CD4-positive, alpha-beta T cell treated with Interleukin-4 for 4 hours (primary cell): ENCODE measurements at places on chromosomes 6 and 20.

GRCh38 chr6:32195902-32196681, 3.6 kb upstream of the GPSM3 start:
- peak; percentile 38 for DNase-seq

GRCh38 chr20:37111926-37112455, 16.2 kb upstream of the RBL1 start:
- DNase-seq, result no peak

DNA sequence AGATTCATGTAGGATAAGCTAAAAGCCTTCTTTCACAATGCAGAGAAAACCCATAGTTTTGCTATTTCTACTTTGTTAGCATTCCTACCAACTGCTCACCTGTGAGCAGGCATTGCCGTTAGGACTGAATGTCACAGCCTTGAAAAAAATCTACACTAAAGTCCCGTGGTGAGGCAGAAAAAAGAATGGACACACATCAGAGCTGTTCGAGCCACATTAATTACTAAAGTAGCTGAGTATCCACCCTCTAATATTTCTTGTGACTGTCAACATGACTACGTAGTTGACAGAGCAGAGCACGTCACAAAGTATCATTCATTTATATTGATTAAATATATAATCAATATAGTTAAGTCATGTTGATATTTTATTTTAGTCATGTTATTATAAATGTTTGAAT, 10.1 kb downstream of the HDGFL1 start:
- DNase-seq, result no peak

DNA sequence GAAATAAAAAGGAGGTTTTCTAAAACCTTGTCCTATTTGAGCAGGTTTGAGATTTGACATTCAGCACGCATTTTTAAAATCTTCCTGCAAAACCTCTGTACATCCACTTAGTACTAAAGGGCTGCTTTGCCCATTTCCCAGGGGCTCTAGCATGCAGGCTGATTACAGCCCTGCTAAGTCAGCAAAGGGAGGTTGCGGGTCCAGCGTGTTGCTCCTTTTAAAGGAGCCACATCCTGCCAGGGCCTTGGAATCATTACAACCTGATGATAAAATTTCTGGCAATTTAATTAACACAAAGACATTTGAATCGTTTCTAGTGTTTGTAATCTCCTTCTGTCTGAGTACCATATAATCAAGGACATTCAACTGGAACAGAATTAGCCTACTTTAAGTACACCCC, 455.1 kb upstream of the CITED2 start:
- no peak for DNase-seq

- DNase-seq, result no peak
These were observed 18.9 kb downstream of the SCGN start for GRCh38 chr6:25670793-25671513.

- DNase-seq, result no peak
These were observed 3.0 kb upstream of the RAB44 start for GRCh38 chr6:36694616-36695015.
